ENCODE measurements at places on chromosomes 16 and 17.

DNA sequence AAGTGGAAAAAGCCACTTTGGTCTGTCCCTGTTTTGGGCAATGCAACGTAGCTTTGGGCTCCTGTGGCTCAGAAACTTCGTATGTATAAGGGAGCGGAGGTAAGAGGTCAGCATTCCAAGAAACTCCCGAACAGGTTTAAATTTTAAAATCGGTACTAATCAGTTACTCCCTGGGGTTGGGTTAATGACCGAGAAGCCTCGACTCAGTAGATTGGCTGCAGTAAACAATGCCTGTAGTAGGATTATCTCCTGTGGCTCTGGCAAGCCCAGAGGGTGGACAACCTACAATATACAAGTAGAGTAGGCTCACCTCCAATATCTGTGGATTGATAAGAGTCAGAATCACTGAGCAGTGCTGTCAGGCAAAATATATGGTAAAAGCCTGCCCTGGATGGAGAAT is 1.6 kb upstream of the GNA13 start:
- DNase-seq, result no peak

GRCh38 chr16:23383881-23384280 is 69.1 kb downstream of the COG7 start:
- no peak for DNase-seq

- no peak for DNase-seq
Measured at GRCh38 chr16:65534121-65534528, 412.3 kb upstream of the CDH11 start.

DNA sequence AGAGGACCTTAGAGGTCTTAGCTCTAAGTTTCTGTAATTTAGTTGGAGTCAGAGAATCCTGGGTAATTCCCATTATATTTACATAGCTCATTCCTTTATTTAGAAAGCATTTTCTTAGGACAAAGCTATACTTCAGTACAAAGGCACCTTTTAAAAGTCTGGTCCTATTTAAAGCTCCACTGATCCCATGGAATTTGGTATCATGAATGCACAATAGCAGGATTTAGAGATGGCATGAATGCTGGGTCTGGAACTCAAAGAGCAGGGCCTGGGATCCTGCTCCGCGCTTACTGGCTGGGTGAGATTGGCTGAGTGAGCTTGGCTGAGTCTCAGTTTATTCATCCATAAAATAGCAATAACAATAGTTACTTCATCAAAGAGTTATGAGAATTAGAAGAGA is 4.8 kb downstream of the KRT23 start:
- no peak for DNase-seq

DNA sequence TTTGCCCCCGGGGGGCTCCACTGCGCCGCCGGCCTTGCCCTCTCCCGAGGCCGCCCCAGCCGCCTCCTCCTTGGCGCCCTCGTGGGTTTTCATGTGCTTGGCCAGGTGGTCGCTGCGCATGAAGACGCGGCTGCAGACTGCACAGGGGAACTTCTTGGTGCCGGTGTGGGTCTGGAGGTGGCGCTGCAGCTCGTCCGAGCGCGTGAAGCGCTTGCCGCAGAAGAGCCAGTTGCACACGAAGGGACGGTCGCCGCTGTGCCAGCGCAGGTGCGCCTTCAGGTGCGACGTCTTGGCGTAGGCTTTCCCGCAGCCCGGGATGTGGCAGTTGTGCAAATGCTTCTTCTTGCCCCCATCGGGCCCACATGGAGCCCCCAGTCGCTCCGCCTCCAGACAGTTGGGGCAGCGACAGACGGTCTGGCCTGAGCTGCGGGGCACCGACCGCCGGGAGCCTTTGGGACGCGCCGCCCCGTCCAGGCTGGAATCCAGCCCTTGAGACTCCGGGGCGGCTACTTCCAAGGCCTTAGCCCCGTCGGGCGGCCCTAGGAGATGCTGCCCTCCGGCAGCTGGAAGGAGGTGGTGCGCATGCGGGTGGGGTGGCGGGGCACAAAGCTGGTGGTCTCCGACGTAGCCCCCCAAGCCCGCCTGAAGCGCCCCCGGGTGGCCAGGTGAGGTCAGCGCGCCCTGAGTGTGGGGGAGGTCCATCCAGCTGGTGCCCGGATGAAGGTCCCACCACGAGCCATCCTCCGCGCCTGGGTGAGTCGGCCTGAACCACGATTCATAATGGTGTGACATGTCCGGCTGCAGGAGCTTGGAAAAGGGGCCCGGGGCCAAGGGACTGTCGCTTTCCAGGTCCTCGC is 3.4 kb downstream of the SP6 start:
- no peak for DNase-seq

DNA sequence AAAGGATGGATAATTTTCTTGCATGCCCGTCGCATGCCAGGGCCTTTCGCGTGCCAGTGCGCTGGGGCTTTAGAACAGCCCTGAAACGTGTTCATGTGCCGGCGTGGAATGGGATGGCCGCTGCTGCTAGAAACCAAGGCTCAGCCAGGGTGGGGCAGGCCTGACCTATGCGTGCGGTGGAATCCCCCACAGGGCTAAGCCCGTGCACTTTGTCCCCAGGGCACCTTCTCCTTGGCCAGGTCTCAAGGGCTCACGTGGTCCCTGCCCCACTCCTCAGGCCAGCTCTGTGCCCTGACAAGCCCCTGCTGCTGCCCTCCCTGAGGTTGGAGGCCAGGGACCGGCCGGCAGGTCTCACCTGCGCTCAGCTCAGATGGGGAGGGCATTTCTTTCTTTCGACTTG is 13.1 kb upstream of the RNF213 start:
- no peak for DNase-seq

Data from K562 (cell line).